NCI-H1694 treated with DMSO at 0.1 percent for 48 hours (cell line): ENCODE measurements at places on chromosomes 7 and 10.

GRCh38 chr7:135445690-135446089 is 64.2 kb downstream of the CNOT4 start:
- no peak for DNase-seq

DNA sequence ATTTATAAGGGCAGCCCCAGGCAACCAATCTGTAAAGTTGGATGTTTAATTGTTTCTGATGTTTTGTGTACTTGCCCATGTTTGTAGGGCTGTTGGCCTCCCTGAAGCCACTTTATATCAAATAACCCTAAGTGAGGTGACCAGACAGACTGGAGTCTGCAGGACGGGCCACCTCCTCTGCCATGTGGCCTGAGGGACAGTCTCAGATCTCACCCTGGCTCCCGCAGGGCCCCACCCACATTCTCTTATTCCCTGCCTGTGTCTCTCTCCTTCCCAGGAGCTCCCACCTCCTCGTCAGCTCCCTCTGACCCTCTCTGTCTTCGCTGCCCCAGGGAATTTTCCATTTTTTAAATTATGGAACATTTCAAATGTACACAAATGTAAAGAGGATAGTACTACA is 9.5 kb upstream of the C10orf71 start:
- no peak for DNase-seq

DNA sequence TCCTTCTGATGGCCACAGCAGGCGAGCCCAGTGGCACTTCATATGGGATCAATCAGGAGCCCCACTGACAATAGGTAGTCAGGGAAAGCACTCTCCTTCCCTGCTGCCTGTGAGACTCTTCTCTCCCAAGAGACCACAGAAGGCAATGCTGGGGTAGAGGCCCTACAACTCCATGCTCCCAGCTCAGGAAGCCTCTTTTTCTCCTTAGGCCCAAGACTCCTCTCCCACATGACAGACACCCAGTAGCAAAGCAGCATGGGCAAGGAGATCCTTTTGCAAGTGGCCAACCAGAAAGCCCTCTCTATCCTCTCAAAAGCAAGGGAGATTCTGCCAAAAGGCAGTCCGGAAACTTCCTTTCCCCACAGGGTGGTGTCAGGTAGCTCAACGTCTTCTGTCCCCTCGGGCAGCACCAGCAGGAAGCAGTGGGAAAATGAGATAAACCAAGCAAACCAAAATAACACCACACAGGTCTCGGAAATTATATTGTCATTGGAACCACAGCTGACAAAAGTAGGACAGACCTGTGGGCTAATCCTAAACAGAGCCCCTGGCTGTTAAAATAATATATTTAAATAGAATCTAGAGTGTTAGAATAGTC is 172.7 kb upstream of the GDF10 start:
- no peak for DNase-seq

DNA sequence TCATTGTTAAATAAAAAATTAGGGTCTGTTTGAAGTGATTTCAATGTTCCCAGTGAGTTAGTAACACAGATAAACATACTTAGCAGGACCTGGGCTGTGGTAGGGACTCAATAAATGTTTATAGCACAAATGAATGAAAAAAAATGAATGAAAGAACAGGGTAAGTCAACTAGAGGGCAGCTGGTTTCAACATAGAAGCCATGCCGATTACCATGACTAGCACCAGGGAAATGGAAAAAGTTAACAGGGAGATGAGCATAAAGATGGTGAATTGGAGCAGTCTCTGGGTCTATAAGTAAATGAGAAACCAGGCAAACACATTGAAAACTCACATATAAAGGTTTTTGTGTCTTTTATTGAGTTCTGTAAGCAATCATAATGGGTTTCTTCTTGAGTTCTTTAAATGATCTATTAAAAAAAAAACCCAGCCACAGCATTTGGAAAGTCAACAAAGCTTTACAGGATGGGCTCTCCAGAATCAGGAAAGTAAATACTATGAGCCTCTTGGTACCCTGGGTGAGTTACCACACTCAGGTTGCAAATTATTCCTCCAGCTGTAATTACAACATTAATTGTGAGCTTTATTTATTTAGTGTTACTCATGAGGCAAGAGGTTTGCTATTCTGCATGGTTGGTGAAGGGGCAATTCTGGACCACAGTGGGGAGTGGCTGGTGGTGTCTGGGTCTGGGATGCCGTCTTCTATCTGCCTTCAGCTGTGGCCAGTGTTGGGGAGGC is 46.1 kb upstream of the MTPN start:
- DNase-seq, result no peak

DNA sequence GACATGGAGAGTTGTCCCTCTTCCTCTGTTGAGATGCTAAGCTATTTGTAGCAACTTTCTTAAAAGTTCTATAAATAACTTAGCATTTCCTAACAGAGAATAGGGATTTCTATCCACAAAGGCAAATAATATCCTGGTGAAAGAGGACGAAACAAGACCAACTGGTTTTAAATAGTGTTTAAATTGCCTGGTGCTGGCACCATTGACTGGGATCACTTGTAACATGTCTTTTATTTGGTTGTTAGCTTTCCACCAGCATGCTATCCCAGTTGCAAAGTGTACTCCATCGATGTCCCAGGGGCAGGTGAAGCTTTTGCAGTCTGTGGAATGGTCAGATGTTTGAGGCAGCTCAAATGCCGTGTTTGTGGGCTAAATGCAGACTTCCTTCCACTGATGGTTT is 3.7 kb downstream of the SUFU start:
- no peak for DNase-seq

DNA sequence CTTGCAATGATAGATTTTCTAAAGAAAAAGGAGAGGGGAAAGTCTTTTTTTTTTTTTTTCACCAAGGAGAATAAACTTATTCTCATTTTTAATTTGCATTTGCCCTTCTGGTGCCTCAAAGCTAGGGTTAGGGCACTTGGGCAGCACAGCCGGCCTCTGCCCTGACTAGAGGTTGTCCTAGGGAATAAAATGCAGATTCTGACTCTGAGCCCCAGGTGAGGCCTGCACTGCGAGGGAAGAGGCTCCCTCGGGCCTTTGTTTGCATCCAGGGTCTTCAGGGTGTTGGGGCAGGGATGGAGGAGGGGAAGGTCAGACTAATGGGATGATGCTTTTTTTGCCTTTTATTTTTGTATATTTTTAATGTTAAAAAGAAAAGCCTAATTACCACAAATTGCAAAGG is 7.8 kb downstream of the MYL7 start:
- DNase-seq, result no peak

- DNase-seq, result no peak
These were observed 52.4 kb downstream of the SORBS1 start for GRCh38 chr10:95508730-95509129.

GRCh38 chr7:85011127-85011526 is 175.7 kb downstream of the SEMA3D start:
- DNase-seq, result no peak

DNA sequence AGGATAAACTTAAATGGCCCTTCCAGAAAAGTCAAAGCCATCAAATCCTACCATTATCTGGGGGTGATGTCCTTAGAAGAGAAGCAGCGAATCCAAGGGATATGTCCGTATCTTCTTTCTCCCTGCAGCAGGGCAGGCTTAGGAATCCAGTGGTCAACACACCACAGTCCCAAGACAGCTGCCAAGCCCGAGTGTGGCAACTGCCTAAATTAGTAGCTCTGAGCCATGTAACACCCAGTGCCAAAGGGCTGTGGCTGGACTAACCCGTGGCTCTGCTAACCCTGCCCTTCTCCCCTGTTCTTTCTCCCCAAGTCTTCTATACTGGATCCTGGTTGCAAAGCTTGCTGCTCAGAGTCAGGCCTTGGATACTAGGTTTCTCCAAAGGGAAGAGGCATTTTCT is 74.8 kb downstream of the CDK1 start:
- no peak for DNase-seq

DNA sequence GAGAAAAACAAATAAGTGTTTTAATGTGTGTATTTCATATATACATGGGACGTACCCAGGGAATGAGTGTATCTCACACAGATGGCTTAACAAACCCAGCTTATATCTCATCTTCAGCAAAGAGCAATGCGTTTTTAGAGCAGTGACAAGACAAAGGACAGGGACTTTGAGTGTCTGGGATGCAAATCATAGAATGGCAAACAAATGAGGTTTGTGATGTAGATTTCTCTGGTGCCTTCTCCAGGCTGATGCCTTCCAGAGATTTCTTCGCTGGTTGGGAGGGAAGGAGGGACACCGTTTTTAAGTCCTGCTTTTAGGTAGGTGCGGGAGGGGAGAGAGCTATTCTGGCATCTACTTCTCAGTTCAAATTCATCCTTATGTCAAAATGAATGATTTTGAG is 16.6 kb downstream of the LANCL2 start:
- no peak for DNase-seq

GRCh38 chr7:137606061-137606674 is 240.6 kb downstream of the DGKI start:
- peak; percentile 11 for DNase-seq

DNA sequence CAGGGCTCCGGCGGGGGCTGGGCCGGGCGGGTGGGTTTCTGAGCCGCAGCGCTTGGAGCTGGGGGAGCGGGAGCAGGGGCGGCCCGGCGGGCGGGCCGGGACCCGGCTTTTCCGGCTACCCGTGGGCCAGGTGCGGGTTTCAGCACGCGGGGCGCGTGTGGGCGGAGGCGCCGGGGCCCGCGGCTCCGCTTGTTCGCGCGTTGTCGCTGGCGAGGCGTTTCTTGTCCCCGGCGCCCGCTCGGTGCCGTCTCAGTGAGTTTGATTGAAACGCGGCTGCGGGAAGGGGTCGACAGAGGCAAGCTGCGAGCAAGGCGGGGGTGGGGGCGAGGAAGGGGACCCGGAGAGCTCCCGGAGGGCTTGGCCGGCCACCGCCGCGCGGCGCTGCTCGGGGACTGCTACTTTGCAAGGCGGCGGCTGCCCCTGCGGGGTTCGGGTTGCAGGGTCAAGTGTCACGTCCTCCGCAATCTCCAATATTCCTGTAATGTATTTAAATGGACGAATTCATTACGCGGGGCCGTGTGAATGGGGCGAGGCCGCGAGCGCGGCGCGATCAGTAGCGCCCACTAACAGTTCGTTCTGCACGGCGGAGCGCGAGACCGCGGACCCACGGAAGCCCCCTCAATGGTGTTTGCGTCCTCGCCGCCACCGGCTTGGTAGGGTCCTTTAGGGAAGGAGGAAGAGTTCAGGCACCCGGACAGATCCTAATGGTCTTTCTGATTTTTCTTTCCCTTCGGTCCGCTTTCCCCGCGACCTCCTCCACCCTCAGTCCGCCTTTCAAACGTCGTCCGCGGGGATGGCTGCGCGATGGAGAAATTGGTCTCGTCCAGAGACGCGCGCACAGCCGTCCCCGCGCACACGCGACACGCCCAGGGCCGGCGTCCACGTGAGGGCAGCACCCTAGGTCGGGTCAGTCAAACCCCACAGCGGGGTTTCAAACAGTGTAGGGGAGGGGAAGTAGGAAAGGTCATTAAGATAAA is 76.9 kb downstream of the INSIG1 start:
- no peak for DNase-seq

GRCh38 chr7:137000621-137001020 is 132.2 kb downstream of the CHRM2 start:
- no peak for DNase-seq

- no peak for DNase-seq
These were observed 20.7 kb downstream of the MET start for GRCh38 chr7:116692401-116693308.

- DNase-seq, result no peak
These were observed 185.5 kb upstream of the SH2B2 start for GRCh38 chr7:102101111-102101551.

GRCh38 chr7:111159426-111159825 is 68.5 kb downstream of the LRRN3 start:
- no peak for DNase-seq

- no peak for DNase-seq
These were observed 173.2 kb downstream of the ZNF438 start for GRCh38 chr10:30858499-30858898.
